ENCODE measurements at places on chromosomes 1 and 21.

DNA sequence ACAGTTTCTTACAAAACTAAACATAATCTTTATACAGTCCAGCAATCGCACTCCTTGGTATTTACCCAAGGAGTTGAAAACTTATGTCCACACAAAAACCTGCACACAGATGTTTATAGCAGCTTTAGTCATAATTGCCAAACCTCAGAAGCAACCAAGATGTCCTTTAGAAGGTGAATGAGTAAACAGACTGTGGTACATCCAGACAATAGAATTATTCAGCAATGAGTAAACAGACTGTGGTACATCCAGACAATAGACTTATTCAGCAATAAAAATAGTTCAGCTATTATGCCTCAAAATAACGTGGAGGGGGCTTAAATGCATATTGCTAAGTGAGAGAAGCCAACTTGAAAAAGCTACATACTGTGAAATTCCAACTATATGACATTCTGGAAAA, 87.0 kb upstream of the GALNT2 start:
- no peak for DNase-seq

DNA sequence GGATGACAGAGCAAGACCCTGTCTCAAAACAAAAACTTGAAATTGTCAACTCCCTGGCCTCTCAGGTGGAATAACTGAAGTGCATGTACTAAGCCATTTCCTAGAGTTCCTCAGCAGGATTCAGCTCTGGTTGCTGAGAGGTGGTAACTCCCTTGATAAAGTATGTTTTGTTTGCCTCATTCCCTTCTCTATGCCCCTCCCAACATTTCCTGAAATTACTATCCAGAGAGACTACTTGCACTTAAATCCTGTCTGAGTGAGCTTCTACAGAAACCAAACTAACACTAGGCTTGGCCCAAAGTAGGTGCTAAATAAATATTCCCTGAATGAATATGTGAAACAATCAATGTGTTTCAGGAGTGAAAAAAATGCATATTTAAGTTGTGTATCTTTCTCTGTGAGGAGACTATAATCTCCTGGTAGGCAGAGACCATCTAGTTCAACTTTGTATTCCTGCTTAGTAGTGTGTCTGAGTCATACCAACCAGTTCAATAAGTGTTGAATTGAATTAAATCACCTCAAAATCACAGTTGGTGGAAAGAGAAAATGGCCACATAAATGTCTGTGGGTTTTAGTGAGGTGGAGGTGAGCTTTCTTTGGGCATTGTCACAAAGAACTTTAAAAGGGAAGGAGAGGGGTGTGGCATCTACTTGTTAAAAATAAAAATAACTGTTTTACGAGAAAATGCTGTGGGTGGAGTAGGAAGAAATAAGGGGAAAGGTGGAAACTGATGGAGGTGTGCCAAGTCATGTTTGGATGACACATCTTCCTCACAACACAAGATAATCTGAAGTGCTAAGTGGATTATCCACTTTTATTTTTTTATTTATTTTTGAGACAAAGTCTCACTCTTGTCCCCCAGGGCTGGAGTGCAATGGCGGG, 12.6 kb downstream of the RIMKLA start:
- DNase-seq = no peak

- no peak for DNase-seq
Measured at GRCh38 chr21:45246386-45247320, 41.0 kb downstream of the POFUT2 start.

- no peak for DNase-seq
Measured at GRCh38 chr1:78432016-78432415, 58.8 kb upstream of the PTGFR start.

GRCh38 chr1:6025269-6026094, 20.2 kb upstream of the KCNAB2 start:
- peak; percentile 19 for DNase-seq

DNA sequence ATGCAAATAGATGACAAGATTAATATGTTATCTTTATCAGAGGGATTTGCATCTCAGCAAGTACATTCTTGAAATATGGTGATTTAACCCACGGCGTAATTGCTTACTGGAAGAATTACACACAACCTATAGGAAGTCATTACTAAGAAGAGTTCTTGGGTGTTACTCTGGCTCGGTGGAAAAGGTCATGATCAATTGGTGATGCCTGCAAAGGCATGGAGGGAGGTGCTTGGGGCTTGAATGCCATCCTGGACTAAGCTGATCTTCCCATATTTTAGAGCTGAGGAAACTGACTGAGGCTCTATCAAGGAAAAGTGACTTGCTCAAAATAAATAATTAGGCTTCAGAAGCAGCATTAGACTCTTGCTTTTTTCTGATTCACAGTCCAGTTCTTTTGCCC, 137.5 kb upstream of the JUN start:
- no peak for DNase-seq

- DNase-seq = no peak
Measured at GRCh38 chr1:159686599-159687299, 27.6 kb downstream of the CRP start.

DNA sequence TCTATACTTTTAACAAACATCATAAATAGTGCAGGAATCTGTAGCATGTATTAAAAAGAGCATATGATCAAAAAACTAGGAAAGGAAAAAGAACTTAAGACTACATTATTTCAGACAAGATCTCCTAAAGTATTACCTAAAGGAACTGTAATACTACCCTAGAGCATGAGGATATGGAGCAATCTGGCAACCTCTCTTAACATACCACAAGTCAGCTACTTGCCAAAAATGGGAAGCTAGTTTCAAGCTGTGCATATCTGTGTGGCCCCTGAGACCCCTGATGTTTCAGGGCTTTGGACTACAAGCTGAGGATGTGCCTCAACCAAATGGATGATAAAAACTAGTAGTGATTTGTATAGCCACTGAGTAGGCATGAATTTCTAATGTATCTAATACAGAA, 525.6 kb downstream of the PTBP2 start:
- DNase-seq = no peak

- DNase-seq = no peak
Measured at GRCh38 chr21:45217010-45217409, 70.7 kb downstream of the POFUT2 start.

GRCh38 chr1:167755654-167756053, 33.9 kb downstream of the MPZL1 start:
- no peak for DNase-seq

- no peak for DNase-seq
Measured at GRCh38 chr1:157652859-157653493, 47.6 kb downstream of the FCRL3 start.

DNA sequence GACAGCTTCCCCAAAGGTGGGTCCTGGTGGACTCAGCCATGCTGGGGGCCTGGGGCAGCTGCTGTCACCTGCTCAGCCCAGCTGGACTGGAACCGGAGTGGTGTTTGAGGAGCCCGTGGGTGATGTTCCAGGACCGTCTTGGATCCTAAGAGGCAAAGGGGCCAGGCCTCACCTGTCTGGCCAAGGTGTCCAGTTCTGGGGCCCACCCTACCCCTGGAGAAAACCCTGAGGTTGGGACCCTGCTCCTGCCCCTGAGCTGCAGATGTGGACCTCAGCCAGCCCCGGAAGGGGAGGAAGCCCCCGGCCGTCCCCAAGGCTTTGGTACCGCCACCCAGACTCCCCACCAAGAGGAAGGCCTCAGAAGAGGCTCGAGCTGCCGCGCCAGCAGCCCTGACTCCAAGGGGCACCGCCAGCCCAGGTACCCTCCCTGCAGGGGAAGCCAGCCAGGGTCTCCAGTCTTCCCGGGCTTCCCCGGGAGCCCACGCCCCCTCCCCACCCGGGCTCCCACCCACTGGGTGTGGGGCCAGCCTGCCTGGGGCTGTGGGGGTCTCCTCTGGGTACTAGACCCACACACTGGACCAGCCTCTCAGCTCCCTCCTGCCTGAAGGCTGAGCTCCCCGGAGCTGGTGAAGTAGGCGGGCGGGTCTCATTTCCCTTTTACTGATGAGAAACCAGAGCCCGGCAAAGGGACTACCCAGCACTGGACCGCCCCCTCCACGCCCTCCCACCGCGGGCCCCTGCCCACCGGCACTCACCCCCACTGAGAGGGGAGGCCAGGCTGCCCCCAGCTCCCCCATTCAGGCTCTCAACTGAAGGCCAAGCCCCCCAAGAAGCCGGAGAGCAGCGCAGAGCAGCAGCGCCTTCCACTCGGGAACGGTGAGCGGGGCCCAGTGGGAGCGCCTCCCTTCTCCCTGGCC, 1.3 kb downstream of the AIRE start:
- no peak for DNase-seq

DNA sequence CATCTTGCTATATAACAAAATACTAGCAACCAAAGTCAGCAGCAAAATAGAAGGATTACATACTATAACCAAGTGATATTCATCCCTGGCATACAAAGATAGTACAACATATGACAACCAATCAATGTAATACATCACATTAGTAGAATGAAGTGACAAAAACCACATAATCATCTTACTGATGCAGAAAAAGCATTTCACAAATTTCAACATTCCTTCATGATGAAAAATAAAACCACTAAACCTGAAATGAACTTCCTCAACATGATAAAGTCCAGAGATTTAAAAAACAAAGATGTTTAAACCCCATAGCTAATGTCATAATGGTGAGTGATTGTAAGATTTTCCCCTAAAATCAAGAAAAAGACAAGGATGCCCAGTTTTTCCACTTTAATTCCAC, 18.6 kb downstream of the RO60 start:
- no peak for DNase-seq

- DNase-seq = no peak
Measured at GRCh38 chr1:116751621-116752020, 2.6 kb upstream of the CD2 start.

DNA sequence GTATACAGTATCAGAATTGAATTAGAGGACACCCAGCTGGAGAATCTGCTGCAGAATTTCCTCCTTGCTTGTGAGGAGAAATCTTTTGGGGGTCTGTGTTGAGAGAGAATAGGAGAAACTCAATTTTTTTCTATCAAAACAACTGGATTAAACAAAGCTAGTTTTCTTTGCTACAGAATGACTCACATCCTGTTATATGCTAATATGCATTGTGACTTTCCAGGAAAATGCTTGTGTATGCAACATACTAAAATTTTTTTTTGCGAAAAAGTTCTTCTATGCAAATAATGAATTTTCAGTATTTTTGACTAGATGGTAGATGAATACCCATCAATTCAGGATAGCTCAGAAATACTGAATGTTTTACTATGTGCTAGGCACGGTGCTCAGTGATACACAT, 2.2 kb downstream of the VAMP4 start:
- DNase-seq = no peak

DNA sequence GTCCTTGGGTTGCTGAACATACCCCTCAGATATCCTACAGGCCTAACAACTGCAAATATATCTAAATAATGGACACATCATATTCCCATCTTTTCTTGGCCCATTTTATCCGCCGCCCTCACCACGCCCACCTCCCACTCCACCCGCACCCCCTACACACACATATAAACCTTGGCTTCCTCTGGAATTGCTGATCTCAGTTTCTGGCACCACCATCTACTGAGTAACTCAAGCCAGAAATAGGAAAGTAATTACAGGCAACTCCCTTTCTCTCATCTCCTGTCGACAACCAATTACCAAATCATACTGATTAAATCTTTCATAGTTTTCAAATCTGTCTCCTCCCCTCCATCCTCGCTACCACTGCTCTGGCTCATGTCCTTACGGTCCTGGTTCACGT, 4.7 kb downstream of the RGS8 start:
- DNase-seq = no peak

- no peak for DNase-seq
Measured at GRCh38 chr1:53678507-53678906, 60.5 kb downstream of the GLIS1 start.

DNA sequence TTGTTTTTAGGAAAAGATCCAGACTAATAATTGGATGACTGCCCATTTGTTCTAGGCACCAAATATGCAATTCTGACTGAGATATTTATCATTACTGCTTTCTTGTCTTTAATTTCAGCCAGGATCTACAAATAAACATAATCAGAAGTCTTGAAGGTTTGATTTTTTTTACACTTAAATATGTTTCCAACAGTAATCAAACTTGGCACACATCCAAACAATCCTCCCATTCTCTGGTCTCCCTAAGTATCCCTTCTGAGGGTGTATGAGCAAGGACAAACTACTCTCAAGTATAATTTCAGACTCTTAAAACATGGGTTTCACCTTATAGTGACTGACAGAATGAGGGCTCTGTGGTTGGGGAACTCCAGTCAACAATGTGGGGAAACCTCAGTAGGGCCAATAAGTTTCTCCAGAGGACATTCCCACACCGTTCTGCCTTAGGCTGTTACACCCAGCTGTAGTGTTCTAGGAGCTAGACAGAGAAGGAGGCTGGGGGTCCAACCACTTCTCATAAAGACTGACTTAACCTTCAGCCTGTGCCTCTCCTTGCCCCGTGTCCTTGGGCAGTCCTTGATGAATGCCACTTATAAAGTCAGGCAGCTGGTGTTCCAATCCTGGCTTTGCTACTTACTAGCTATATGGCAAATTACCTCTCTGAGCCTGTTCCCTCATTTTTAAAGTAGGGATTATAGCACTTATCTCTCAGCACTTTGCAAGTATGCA, 1.5 kb upstream of the PALMD start:
- DNase-seq = no peak

- DNase-seq = no peak
Measured at GRCh38 chr1:153790313-153790965, 15.2 kb downstream of the SLC27A3 start.
